T-helper 2 cell treated with Interferon-gamma antibody and Interleukin-4, amounts not matched to agents 100 ng/mL and 5 ng/mL, for 36 hours (primary cell): ENCODE measurements at places on chromosomes 7 and 10. TPM values are rescaled to one million over a fixed set of nuclear protein-coding genes. Genes with fewer than 3 reads are reported as not detected.

Gene EIF3A
- total RNA-seq: 176 and 182 TPM in 2 replicates

Gene INHBA
- total RNA-seq: 0.09 TPM in 1 of 2 replicates, not detected in the other

Gene ARHGEF5
- total RNA-seq: 11.0 and 11.9 TPM in 2 replicates

Gene CALML3
- not detected in 2 replicates for total RNA-seq

Gene EMX2
- total RNA-seq: not detected in 2 replicates

Gene KIN
- 12.5 and 15.3 TPM in 2 replicates for total RNA-seq

Gene WEE2
- total RNA-seq: 0.05 and 0.14 TPM in 2 replicates

Gene ETV1
- 0.07 and 0.41 TPM in 2 replicates for total RNA-seq

Gene NEUROG3
- total RNA-seq: not detected in 2 replicates

Gene PNLIPRP2
- not detected in 2 replicates for total RNA-seq

Gene CALHM1
- total RNA-seq: 0.25 and 0.27 TPM in 2 replicates

Gene ZNF467
- total RNA-seq: not detected in 2 replicates

Gene KLF14
- not detected in 2 replicates for total RNA-seq

Gene ZNF853
- total RNA-seq: 0.14 and 0.16 TPM in 2 replicates

Gene TRIM56
- total RNA-seq: 60.0 and 61.6 TPM in 2 replicates

Gene PKD2L1
- 0.14 and 0.20 TPM in 2 replicates for total RNA-seq

Gene HOXA9
- not detected in 2 replicates for total RNA-seq

Gene TFPI2
- not detected in 2 replicates for total RNA-seq

Gene PON1
- total RNA-seq: not detected in 2 replicates

Gene XRCC2
- total RNA-seq: 19.9 and 20.2 TPM in 2 replicates

Gene GTF2IRD1
- 0.39 and 0.73 TPM in 2 replicates for total RNA-seq

Gene HYAL4
- not detected in 2 replicates for total RNA-seq

Gene MMP21
- total RNA-seq: 0.09 and 0.16 TPM in 2 replicates

Gene HSPA12A
- 0.02 and 0.09 TPM in 2 replicates for total RNA-seq

Gene OR2A12
- not detected in 2 replicates for total RNA-seq

Gene FANK1
- total RNA-seq: 0.14 TPM in 1 of 2 replicates, not detected in the other

Gene SYNPO2L
- total RNA-seq: 0.09 TPM in 1 of 2 replicates, not detected in the other

Gene AKR1C3
- 2.6 and 3.8 TPM in 2 replicates for total RNA-seq

Gene FHIP2A
- total RNA-seq: 33.3 and 35.3 TPM in 2 replicates

Gene TMEM120A
- 21.3 and 28.7 TPM in 2 replicates for total RNA-seq

Gene TSC22D4
- total RNA-seq: 90.2 and 95.7 TPM in 2 replicates

Gene MLXIPL
- total RNA-seq: not detected in 2 replicates

Gene WIPF3
- not detected in 2 replicates for total RNA-seq

Gene ATOH7
- not detected in 2 replicates for total RNA-seq

Gene GNAT3
- not detected in 2 replicates for total RNA-seq

Gene ZPBP
- not detected in 2 replicates for total RNA-seq

Gene CHAT
- 0.14 TPM in 1 of 2 replicates, not detected in the other for total RNA-seq

Gene NANOS1
- 0.20 and 0.34 TPM in 2 replicates for total RNA-seq

Gene RAPGEF5
- total RNA-seq: 0.27 and 0.41 TPM in 2 replicates

Gene SYT15
- 1.2 TPM in 2 replicates for total RNA-seq

Gene FAM180A
- total RNA-seq: not detected in 2 replicates

Gene SFR1
- total RNA-seq: 13.6 and 14.7 TPM in 2 replicates
